ENCODE measurements at places on chromosomes 12 and 14. TPM values are rescaled to one million over a fixed set of nuclear protein-coding genes. Genes with fewer than 3 reads are reported as not detected.

The CFAP54 gene
- 5.9 TPM for total RNA-seq

GRCh38 chr14:68784978-68785533, 7.8 kb downstream of the ZFP36L1 start:
- H3K4me1 ChIP-seq: peaks cover 45% of the 10 kb centered on the region
- no peak overlapping the region for H3K4me3 ChIP-seq
- DNase-seq: no peak
- H3K36me3 ChIP-seq: peaks cover 28% of the 10 kb centered on the region
- H3K27ac ChIP-seq: peak overlapping the region; percentile 95
- H3K27me3 ChIP-seq: no peaks in the 10 kb centered on the region

DNA sequence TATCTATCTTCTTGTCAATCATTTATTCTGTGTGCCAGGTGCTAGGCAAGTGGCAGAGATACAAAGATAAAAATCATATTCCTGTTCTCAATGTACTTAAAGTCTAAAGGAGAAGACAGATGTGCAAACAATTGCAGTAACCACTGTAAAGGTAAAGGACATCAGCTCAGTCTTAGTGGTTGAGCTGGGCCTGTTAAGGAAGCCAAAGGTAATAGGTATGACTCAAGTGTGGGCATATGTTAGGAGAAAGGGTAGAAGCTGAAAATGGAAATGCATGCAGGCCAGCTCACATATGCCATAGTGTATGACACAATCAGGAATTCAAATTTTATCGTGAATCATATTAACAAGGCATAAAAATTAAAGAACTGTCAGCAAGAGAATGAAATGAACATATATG, 49.8 kb downstream of the FAR2 start:
- H3K4me1 ChIP-seq: peaks cover 8% of the 10 kb centered on the region
- peaks cover 67% of the 10 kb centered on the region for H3K27me3 ChIP-seq
- H3K36me3 ChIP-seq: no peaks in the 10 kb centered on the region
- DNase-seq: no peak

The KRT82 gene
- not detected for total RNA-seq

The ACRBP gene
- 5.0 TPM for total RNA-seq

The SLC6A15 gene
- total RNA-seq: 0.57 TPM

The ESYT1 gene
- total RNA-seq: 102 TPM

- H3K4me1 ChIP-seq: peaks cover 11% of the 10 kb centered on the region
- no peak overlapping the region for H3K27ac ChIP-seq
- no peak for DNase-seq
- H3K4me3 ChIP-seq: no peak overlapping the region
Observed at GRCh38 chr12:96414637-96415036, 14.4 kb upstream of the CDK17 start.

DNA sequence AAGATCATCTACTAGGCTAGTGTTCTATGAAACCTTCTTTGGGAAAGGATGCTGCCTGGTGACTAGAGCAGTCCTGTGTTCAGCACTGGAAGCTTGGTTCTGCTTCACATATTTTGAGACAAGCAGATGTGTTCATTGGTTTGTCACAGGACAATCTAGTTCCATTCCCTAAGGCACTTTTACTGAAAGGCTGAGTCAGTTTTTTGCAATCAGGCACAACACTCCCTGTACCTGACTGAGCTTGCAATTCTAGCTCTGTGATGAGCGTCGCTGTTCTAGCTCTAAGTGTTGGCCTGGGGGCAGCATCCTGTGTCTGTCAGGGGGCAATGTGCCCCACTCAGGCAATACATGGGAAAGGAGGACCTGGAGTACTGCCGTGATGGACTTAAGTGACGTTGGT, 144.4 kb downstream of the CAND1 start:
- H3K4me3 ChIP-seq: no peak overlapping the region
- peaks cover 3% of the 10 kb centered on the region for H3K27me3 ChIP-seq
- H3K27ac ChIP-seq: no peak overlapping the region
- DNase-seq: no peak
